H7 (cell line): ENCODE measurements at places on chromosomes 4 and X. TPM values are rescaled to one million over a fixed set of nuclear protein-coding genes. Genes with fewer than 3 reads are reported as not detected.

SLC4A4 gene
- total RNA-seq, result 0.55 and 0.78 TPM in 2 replicates

ATP2B3 gene
- total RNA-seq, result not detected in 2 replicates

DMRTC1 gene
- total RNA-seq, result not detected in 2 replicates

PDE6B gene
- total RNA-seq, result 12.1 and 12.7 TPM in 2 replicates

SLC2A9 gene
- 0.26 TPM in 1 of 2 replicates, not detected in the other for total RNA-seq

CT45A5 gene
- total RNA-seq, result 0.18 TPM in 1 of 2 replicates, not detected in the other

BCLAF3 gene
- 0.94 and 2.9 TPM in 2 replicates for total RNA-seq

RPL9 gene
- 1,441 and 1,920 TPM in 2 replicates for total RNA-seq

HTN1 gene
- not detected in 2 replicates for total RNA-seq

- no peak for DNase-seq
Measured at GRCh38 chr4:164701665-164702064, 52.3 kb upstream of the SMIM31 start.

GRCh38 chr4:1871471-1872021 lies 353 bp downstream of the NSD2 start:
- peak; percentile 91 for DNase-seq

GRCh38 chr4:40502934-40503333 lies 126.7 kb downstream of the RBM47 start:
- no peak for DNase-seq

GRCh38 chrX:124239324-124239723 lies 93.1 kb upstream of the TEX13D start:
- DNase-seq, result no peak

- DNase-seq, result no peak
Measured at GRCh38 chrX:70554081-70554480, 109.4 kb downstream of the DLG3 start.

- no peak for DNase-seq
Measured at GRCh38 chr4:56870946-56871345, 36.8 kb upstream of the REST start.

DNA sequence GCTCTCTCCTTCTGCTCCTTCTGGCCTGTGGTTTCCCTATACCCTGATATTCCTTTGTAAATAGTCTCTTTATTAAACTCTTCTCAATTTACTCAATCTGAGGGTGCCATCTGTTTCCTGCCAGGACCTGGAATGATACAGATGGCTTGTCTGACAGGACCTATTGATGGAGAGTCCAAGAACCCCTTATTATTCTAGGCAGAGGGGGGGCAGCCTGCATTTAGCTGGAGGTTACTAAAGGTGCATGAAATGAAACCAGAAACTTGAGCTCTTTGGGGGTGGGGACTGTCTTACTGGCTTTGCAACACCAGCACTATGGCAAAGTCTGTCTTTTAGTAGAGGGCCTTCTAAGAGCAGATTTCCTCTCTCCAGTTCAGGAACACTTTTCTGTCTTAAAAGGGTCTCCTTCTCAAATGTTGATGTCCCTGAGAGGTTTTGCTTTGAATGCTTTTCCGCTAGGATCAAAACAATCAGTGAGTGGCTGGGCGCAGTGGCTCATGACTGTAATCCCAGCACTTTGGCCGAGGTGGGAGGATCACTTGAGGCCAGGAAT lies 162.5 kb upstream of the MED14 start:
- DNase-seq, result no peak

GRCh38 chrX:112247714-112248113 lies 165.1 kb upstream of the TRPC5 start:
- DNase-seq, result no peak

DNA sequence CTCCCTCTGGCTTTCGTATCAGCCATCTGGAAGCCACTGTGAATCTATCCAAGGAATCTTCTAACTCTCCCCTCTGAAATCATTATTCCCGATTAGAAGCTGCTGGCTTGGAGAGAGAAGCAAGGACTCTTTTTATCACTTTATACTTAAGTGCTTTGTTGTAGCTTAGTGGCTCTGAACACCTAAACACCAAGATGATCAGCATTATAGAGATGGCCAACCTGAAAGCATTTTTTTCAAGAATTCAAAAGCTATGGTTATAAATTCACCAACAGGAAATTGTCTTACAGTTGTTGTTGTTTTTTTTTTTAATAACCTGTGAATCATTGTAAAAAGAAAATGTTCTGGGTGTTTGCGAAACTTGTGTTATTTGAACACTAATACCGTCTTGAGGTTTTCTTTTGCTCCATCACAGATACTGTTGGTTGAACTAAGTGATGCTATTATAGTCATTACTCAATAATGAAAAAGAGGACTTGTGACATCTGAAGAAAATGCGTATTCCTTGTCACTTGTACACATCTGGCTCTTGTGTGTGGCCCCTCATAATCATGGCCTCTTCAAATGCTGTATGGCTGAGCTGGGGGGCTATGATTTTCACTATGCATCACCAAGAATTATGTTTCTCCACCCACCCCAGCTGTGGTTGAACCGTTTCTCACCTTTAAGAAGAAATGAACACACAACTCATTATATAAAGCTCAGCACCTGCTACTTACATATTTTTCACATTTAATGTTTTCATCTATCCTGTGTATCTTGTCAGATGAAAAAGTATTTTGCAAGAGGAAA lies 11.8 kb upstream of the SMIM43 start:
- no peak for DNase-seq

- no peak for DNase-seq
Measured at GRCh38 chr4:183636503-183636902, 22.5 kb downstream of the RWDD4 start.

- no peak for DNase-seq
Measured at GRCh38 chr4:82780752-82781231, 17.8 kb downstream of the SCD5 start.

- no peak for DNase-seq
Measured at GRCh38 chr4:22678940-22679854, 13.5 kb upstream of the GBA3 start.

DNA sequence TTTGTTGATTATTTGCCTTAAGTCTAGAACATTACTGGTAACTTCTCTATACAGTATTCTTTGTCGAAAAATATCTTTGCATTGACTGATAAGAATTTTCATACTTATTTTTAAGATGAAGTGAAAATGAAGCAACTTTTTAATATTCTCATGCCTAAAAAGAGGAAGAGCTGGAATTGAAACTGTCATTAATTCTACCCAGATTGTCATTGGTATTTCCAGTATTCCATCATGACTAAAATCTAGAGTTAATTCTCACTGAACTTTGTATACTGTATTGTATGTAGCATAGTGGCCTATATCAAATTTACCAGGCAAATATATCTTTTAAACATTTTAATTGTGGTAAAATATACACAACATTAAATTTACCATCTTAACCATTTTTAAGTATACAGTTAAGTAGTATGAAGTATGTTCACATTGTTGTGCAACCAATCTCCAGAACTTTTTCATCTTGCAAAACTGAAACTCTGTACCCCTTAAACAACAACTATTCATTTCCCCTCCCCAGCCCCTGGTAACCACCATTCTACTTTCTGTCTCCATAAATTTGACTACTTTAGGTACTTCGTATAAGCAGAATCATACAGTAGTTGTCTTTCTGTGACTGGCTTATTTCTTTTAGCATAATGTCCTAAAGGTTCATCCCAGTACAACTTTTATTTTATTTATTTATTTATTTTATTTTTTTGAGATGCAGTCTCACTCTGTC lies 24.3 kb upstream of the ZNF41 start:
- DNase-seq, result no peak
